ENCODE measurements at places on chromosomes 6 and 20. TPM values are rescaled to one million over a fixed set of nuclear protein-coding genes. Genes with fewer than 3 reads are reported as not detected.

Gene TFAP2C
- total RNA-seq = 0.67 TPM

Gene SMLR1
- 0.12 TPM for total RNA-seq

Gene ARG1
- not detected for total RNA-seq

- DNase-seq = no peak
These were observed 112.0 kb upstream of the PDE10A start for GRCh38 chr6:165774903-165775601.

GRCh38 chr6:48844696-48845095 lies 618.4 kb downstream of the MMUT start:
- no peak for DNase-seq

DNA sequence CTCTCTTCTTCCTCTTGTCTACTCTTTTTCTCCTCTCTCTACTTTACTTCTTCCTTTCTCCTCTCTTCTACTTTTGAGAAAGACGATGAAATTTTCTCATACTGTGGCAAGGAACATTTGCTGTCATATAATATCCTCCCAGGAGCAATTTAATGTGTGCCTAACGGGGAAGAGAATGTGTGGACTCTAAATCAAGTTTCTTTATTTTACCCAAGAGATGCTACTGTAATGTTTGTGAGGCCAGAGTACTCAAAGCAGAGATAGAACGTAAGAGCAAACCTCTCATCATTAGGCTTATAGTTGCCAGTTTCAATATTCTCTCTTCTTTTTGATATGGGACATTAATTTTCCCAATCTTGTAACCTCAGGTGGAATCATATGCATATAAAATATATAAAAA lies 801.4 kb downstream of the BCKDHB start:
- DNase-seq = no peak

- DNase-seq = no peak
These were observed 194.2 kb upstream of the NT5E start for GRCh38 chr6:85255661-85256060.
